ENCODE measurements at places on chromosomes 13 and 19.
A peak's percentile ranks its signal among the peaks of the same experiment; 100 is the strongest.

DNA sequence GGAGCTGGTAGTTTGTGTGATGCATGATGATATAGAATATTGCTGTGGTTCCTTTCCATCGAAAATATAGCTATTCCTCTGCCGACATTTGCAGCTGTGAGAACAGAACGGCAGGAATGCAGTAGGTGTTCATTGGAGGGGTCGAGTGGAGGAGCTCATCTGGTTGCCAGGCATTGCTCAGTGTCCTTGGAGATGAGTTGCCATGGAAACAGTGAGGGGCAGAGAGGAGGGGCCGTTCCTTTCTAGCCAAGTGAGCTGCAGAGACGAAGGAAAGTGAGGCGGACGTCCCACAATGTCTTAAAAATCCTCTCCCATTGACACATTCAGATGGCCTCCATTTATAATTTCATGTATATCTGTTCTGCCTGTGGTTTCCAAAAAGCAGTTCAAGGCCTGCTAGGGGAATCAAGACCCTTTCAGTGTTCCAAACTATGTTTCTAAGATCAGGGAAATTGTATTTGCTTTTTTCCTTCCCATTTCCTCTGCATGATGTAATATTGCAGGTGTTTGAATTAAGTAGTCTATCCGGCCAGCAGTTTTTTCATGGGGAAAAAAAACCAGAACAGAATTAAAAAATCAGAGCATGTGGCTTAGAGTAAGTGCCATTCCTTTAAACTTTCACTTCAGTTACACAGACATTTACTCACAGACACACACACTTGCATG, 41.2 kb upstream of the ZNF835 start:
- DNase-seq, result no peak

DNA sequence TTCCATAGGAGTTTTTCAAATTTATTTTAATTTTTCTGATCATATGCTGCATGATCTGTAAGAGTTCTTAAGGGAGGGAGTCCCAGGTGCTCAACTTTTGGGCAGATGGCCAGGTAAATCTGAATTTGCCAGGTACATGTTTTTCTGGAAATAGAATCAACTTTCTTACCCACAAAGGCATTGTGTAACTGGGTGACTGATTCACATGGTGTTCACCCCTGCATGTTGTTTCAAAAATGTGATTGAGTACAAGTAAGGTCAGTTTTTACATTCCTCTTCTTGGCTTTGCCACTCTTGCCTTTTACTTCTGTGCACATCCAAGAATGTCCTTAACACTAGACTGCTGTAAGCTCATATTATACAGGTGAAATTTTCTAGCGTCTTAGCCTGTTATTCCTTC, 30.4 kb downstream of the RB1 start:
- DNase-seq, result peak; percentile 77

GRCh38 chr13:34671137-34671536, 270.9 kb upstream of the NBEA start:
- no peak for DNase-seq

DNA sequence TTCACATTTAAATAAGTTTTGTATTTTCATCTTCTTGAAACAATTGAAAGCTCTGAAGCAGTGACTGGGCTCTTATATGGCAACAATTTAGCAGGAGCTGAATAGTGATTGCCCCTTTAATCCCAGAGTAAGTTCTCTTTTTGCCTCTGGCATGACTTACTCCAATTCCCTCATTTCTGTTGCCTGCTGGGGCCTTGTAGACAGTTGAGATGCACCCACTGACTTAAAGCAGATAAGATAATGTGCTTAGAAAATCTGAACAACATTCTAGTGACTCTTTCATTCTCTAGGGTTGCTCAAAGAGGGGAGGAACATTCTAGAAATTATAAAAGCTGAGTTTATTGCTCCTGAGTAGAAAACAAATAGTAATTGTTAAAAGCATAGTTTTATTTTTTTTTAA, 52.8 kb downstream of the AKAP11 start:
- no peak for DNase-seq
